ENCODE measurements at places on chromosomes 6 and 20.

- DNase-seq, result no peak
Measured at GRCh38 chr6:108948181-108948661, 100.0 kb downstream of the ARMC2 start.

DNA sequence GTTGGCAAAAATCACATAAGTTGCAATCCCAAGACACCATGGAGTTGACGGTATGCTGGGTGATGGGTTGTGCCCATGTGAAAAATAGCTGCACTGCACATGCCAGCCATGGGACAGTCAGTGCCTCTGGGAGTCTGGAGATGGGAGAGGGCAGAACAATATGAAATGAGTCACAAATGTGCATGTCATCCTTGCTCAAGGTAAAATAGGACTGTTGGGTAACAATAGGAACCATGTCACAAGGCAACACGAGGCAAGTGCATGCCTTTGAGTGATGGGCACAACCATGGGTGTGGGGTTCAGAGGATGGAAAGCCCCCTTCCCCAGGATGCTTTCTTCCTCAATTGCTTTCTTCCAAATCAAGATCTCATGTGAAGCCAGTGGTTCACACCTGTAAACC is 70.5 kb upstream of the PIM1 start:
- no peak for DNase-seq

DNA sequence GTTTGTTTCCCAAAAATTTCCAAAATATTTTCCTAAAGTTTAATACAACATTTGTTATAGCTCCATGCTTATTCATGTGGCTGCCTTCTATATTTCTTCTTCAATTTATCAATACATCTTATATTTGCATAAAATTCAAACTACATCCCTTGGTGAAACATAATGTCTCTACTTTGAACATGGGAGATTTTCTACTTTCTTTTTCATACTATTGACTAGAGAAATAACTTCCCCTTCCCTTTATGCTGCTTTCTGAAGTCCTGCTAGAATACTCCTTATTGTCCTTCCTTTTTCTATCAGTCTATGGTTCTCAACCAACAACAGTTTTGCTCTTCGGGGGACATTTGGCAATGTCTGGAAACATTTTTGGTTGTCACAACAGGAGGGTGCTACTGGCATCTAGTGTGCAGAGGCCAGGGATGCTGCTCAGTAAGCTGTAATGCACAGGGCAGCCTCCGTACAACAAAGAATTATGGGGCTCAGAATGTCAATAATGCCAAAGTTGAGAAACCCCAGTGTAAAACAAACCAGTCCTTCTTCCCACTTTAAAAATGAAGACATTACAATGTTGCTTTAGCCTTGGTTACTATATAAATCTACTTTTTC is 29.9 kb downstream of the MKKS start:
- DNase-seq, result no peak

GRCh38 chr6:98380589-98380988 is 453.8 kb upstream of the POU3F2 start:
- DNase-seq, result no peak

DNA sequence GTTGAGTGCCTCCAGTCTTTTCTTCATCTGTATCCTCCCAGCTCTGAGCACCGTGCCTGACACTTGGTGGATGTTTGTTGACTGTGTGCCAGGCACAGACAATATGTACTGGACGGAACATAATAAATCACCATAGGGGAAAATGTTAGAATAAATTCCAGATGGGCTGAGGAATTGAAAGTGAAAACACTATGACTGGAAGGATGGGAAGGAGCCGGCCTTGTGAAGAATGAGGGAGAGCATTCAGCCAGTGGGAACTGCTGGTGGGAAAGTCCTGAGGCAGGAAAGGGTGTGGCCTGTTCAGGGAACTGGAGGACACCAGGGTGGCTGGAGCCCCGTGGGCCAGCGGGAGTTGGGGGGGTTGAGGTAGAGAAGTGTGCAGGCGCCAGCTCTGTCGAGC is 75.4 kb downstream of the MTHFD1L start:
- DNase-seq, result no peak

DNA sequence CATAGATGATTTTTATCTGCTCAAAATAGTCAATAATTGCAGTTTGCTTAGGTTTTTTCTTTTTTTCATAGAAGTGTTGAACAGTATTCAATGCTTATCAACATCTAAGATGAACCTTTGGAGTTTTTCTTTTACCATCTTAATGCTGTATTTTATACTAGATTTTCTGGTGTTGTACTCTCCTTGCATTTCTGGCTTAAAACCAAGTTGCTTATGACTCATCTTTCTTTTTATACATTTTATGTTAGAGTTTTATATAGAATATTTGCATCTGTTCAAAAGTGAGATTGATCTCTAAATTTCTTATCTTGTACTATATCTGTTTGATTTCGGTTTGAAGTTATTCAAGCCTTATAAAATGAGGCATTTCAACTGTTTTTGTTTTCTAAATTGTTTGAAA is 232.5 kb downstream of the RFPL4B start:
- no peak for DNase-seq

DNA sequence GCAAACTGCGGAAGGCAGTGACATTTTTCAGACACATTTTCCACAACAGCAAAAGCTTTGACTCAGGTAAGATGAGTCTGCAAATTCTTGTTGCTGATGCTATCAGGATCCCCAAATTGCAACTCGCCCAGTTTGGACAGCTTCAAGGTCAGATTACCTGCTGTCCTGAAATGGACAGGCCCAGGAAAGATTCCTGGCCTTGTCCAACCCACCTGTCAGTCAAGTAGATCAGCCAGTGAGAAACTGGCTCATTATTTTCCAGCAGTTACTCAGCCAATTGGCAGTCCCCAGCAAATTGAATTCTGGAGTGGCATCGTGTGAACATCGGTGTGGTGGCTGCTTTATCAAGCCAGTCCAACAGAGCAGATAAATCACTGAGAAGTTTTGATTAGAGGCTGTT is 84.5 kb upstream of the SNAP25 start:
- DNase-seq, result no peak

DNA sequence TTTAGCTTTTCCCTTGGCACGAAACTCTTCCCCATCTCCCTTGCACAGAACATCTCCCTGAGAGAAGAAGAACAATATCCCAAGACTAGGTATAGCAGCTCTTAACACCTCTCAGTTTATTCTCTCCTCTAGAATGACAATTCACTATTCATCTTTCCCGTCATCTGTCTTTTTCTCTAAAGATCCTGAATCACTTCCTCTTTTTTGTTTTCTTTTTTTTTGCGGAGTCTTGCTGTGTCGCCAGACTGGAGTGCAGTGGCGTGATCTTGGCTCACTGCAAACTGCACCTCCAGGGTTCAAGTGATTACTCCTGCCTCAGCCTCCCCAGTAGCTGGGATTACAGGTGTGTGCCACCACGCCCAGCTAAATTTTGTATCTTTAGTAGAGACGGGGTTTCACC is 574.4 kb upstream of the MAP3K7 start:
- DNase-seq, result no peak

- DNase-seq, result no peak
Measured at GRCh38 chr6:2896741-2897140, 6.4 kb downstream of the SERPINB9 start.

DNA sequence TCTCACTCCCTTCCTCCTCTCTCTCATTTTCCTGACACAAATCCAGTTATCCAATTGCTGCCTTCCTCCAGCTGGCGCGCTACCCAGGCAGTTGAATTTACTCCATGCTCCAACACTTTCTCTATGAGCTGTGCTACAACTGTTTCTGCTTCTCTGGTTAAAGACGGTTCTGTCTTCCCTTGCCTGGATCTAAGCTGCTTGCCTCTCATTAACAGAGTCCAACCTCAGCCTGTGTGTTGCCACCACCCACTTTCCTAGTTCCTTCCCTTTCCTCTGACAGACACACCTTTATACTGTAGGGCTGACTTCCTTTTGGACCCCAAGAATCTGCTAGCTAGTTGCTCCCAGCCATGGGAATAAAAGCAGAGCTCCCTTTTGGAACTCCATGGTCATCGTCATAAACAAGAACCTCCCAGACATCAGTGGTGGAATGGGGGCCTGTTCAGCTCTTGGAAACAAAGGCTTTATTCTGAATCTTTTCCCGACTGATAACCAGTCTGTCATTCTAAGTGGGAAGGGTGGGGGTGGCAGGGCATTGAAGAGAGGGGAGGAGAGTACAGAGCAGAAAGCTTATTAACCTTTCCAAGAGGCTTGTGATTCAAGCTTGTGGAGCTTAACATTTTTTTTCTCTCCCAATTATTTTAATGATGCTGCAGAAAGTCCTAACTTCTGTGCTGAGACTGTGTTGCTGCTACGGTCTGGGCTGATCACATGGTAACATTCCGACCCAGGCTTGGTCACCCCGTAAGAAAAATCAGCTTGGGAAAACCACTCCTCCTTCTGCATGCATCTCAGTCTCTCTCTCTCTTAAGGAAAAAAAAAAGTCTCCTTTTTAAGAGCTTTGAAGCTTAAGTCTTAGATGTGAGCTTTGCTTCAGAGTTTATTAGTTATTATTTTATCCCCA is 31.3 kb upstream of the BMP2 start:
- no peak for DNase-seq

- DNase-seq, result no peak
Measured at GRCh38 chr6:111147440-111147839, 60.1 kb downstream of the SLC16A10 start.

DNA sequence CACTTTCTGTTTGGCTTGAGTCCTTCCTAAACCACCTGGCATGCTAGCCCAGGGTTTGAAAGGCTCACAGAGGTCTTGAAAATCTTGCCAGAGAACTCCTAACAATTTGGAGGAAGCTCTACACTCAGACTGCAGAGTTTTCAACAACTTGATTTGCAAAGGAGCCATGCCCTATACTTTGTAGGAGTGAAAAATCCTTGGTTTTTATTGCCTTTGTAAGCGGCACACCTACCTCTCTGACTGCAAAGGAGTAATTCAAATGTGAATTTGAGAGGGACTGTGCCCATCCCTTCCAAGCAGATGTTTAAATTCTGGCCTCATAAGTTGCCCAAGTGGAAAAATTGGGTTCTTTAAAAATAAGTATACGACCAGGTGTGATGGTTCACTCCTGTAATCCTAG is 41.5 kb downstream of the SLC2A12 start:
- DNase-seq, result no peak

- DNase-seq, result no peak
Measured at GRCh38 chr6:119961450-119961849, 611.9 kb upstream of the MAN1A1 start.

GRCh38 chr6:41442800-41443501 is 103.2 kb upstream of the FOXP4 start:
- DNase-seq, result no peak

DNA sequence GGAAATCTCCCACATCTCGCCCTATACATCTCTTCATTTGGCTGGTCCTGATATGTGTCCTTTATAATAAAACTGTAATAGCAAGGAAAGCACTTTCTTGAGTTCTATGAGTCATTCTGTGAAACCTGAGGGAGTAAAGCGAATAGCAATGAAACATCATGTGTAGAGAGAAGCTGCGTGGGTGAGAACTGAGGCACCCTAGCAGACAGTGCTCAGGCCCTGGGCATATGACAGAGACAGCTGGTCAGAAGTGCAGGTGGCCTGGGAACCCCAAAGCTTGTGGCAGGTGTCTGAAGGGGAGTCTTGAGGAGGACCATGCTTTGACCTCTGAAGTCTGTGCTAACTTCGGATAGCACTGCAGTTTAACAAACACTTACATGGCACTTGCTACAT is 1.3 kb upstream of the BLOC1S5 start:
- no peak for DNase-seq

- DNase-seq, result no peak
Measured at GRCh38 chr6:120587381-120587780, 746.9 kb downstream of the TBC1D32 start.

GRCh38 chr6:82360552-82360951 is 3.1 kb upstream of the TPBG start:
- DNase-seq, result no peak

DNA sequence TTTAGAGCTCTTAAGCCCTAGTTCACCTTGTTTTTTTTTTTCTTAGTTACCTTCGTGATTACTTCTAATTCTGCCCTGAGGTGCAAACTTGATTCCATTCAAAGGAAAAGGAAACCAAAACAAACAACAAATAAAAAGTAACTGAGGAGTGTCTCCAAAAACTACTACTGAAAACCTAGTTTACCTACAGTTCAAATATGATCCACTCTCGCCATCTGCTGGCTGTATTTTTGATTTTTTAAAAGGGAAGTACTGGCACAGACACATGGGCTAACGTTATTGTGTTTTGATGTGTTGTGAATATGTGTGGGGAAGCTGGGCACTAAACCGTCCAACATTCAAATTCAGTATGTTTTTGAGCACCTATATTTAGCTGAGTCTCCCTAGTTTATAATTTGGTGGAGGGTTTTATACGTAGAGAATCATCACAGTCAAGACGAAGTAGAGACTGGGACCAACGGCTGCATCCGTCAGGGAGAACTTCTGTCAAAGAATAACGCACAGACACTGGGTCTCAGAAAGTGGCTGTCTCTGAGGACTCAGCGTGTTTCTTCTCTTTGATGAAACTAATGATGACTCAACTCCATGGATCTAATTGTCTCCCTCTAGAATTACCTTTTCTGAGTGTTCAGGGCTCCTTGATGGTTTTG is 373.5 kb upstream of the BTBD3 start:
- DNase-seq, result peak; percentile 90

All from NCI-H748 treated with DMSO at 0.1 percent for 48 hours (cell line).